Activated T-cell treated with anti-CD3 and anti-CD28 coated beads for 24 hours (primary cell): ENCODE measurements at places on chromosomes 2 and 18.

DNA sequence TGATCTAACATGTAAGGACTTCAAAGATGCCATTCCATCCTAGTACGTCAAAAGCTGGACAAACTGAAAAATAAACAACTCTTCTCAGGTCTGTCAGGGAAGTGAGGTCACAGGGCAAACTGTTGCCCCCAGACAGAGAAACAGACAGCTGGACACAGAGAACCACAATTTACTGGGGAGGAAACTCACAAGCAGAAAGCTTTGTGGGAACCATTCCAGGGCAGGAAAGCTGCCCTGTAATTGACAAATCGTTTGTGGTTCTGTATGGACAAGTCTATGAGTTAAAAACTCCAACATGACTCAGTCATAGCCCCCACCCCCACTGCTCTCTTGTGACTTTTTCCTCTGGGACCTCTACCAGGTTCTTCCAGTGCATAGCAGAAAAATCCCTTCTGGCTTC lies 28.4 kb downstream of the MCEE start:
- no peak for DNase-seq

GRCh38 chr2:100978582-100979191 lies 23.4 kb upstream of the RPL31 start:
- DNase-seq = no peak

DNA sequence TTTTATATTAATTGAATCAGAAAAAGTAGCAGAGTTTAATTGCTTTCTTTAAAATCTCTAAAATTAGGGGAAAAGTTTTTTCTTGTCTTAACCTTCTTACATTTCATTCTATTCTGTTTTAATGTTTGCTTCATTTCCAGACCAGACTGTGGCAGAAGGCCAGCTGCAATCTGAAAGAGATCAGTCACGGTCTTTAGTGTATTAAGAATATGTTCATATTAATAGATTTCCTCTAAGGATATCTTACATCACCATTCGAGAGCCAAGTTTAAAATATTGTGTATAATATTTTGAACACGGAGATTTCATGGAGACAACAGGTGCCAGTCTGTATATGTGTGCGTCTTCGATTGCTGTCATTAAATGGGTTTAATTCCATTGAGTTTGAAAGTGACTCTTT lies 230.9 kb upstream of the ZSWIM2 start:
- DNase-seq = no peak

DNA sequence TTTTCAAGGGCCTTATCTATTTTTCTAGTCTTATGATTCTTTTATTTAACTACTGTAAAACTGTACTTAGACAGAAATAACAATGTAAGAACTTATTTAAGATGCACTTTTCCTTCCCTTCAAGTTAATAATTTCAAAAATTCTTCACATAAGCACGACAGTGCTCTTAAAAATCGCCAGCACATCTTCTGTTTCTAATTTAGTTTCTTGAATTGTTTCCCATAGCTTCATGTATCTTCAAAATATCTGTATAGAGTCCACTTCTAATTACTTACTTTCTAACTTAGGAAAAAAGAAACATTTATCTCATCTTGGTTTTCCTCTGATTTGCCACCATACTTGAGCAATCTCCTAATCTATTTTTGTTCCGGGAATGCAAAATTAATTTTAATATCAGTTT lies 196.1 kb downstream of the BABAM2 start:
- DNase-seq = no peak

- no peak for DNase-seq
Observed at GRCh38 chr18:33558529-33558928, 19.5 kb upstream of the ASXL3 start.

DNA sequence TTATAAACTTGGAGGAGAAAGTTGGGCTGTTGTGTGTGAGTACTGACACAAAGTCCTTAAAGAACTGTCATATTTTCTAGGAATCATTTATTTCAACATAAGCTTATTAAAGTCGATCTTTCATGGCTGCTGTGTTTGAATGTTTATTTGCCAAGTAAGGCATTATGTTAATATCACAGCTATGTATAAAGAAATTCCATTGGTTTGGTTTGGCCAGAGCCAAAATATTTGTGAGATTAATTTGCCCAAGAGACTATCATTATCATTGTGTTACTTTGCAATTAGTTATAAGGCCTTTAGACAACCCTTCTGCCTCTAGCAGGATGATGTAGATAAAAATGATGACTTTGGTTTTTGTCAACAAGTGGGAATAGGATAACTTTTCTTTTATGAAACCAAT lies 240.6 kb upstream of the NT5C1B start:
- DNase-seq = no peak

DNA sequence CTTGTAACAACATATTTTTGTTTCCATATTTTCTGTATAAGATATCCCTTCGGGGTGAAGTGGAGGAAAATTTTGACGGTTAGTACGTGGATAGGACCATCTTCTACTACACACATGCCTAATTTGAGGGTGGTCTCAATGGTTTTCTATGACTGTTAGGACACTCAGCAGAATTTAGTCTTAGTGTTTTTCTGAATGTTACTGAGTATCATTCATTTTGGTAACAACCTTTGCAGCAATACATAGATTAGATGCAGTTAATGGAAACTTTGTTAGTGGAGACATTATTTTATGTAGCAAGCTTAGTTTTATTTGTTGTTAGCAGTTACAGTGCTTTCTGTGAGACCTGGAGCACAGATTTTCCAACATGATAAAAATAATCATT lies 1.6 kb downstream of the ITGAV start:
- no peak for DNase-seq

- DNase-seq = no peak
Observed at GRCh38 chr2:9220201-9220600, 13.6 kb downstream of the ASAP2 start.

GRCh38 chr18:39607034-39607433 lies 2041.4 kb upstream of the CELF4 start:
- DNase-seq = no peak

- DNase-seq = no peak
Observed at GRCh38 chr2:148829618-148830017, 45.4 kb upstream of the KIF5C start.

- no peak for DNase-seq
Observed at GRCh38 chr2:27582129-27582694, 630 bp upstream of the ZNF512 start.

DNA sequence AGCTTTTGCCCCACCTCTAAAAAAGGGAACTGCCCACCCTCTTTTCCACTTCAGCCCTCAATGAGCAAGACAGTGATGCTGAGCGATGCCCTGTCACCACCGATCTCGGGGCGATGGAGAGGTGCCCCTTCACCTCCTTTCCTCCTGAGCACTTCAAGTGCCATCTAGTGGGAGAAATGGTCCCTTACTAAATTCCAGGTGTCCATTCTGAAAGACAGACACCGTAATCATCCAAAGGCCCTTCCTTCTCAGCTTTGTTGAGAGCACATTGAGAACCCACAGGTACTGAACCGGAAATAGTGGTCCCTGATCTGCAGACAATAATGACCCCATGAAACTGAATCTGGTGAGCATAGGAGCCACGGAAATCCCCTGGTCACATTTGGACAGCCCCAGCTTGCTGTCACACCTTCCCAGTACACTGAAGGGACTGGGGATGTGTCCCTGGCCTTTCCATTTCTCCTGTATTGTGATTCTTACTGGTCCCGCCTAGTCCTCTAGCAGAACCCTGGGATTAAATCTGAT lies 38.5 kb downstream of the KCTD18 start:
- DNase-seq = no peak

GRCh38 chr2:217332417-217332791 lies 472.5 kb upstream of the TNP1 start:
- DNase-seq = no peak

DNA sequence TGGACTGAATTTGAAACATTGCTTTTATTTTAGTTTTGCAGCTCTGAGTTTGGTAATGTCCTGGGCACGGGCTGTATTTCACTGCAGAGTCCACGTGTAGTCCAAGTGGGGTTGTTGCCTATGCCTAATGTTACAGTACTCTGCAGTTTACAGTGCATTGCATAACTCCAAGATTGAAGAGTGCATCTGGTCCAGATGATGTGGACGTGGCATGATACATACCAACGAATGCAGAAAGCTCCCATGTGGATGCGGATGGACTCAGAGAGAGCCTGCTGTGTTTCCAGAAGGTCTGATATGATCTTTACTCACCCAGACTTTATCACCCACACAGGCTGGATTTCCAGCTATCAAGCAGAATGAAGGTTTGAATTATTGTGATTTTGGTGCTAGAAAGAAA lies 44.4 kb upstream of the CCDC68 start:
- no peak for DNase-seq

GRCh38 chr2:12061286-12062052 lies 315.0 kb downstream of the LPIN1 start:
- no peak for DNase-seq

GRCh38 chr2:183059561-183059960 lies 19.0 kb upstream of the DUSP19 start:
- DNase-seq = no peak

DNA sequence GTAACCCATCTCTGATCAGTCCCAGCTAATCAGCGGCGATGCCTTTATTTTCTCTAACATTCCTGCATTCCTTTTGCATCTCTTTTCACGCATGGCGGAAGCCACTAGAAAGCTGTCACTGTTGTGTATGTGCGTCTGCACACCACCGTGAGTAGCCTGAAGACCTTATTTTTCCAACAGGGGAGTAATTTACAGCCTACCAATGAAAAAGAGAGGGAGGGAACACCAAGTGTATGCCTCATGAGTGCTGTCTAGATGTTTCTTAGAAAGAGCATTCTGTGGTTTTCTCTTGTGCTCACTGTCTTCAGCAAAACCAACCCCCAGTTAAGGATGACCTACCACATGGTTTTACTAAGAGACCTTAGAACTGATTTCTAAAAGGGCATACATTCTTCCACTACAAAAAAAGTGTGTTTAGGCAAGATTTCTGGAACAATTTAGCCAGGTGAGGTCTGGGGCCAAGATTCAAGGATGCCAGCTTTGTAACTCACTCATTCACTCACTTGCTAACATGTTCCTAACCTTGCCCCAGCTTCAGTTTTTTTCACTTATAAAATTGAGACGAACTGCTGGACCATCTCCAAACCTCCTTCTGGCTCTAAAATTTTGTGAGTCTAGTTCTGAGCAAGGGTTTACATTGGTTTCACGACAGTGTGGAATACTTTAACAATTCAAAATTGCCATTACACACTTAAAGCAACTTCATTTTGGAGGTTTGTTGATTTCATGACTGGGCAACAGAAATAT lies 51.4 kb downstream of the BCL2 start:
- no peak for DNase-seq

GRCh38 chr2:55163274-55163721 lies 68.8 kb downstream of the CLHC1 start:
- DNase-seq = no peak

DNA sequence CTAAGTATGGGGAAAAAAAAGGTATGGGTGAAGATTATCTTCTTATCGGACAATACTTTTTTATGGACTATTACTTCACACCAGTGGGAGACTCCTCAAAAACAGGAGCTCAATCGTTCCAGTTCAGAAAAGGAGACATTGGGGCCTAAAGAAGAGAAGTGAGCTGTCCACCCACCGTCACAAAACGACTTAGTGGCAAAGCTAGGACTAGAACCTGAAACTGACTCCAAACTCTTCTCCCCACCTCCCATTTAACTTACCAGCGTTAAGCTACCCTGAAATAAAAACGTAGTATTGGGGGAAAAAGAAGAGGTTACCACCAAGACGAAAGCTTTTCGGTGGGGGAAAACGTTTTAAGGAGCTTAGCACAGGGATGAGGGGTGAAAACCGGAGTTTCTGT lies 503 bp downstream of the GTF3C3 start:
- DNase-seq = no peak

- DNase-seq = no peak
Observed at GRCh38 chr2:232049350-232049749, 87.8 kb downstream of the DIS3L2 start.

DNA sequence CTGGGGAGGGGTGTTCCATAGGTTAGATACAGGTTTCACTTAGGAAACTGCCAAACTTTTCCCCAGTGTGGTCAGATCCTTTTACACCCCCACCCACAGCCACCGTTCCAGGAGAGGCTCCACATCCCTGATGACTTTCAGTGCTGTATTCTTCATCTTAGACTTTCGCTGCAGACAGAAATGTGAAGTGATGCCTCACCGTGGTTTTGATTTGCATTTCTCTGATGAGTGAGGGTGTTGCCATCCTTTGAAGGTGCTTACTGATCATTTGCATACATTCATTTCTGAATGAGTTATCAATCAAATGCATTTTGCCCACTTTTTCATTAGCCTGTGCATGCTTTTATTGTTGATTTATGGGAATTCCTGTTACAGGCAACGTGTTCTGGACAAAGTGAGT lies 14.9 kb downstream of the COPS9 start:
- DNase-seq = no peak

DNA sequence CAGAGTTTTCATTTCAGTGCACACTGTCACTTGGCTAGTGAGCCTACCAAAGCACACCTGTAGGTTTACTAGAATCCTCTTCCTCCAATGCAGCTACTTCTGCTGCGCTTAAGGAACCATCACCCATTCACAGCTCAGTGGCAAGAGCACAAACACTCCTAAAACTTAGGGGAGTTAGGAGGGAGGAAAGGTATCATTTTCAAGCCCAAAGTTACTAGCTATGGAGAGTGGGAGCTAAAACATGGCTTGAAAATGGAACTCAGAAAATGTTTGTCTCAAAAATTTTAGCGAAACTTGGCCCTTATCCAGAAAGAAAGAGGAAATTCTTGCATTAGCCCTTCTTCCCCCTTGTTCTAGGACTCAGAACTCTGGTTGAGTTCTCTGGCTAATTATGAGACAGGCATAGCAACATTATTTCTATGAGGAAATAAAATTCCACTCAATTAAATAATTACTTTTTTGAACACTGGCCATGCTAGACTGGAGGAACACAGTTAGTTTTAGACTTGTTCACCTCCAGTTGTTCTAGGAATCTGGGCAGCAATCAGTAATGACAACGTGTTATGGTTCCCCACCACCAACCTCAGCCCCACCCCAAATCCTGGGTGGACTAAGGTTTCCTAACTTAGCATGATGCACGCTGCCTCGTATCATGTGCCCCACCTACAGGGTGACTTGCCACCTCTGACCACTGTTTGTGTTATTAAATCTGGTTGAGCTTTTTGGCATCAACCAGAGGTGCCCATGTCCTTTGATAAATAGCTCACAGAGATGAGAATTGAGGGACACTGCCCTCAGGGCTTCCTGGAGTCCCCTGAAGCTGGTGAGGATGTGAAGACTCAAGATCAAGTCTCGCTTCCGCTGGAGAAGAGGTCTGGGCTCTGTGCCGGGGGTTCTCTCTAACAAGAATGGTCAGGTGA lies 32.8 kb downstream of the LPIN2 start:
- DNase-seq = no peak

GRCh38 chr2:68231061-68231372 lies 21.3 kb downstream of the PPP3R1 start:
- no peak for DNase-seq

- no peak for DNase-seq
Observed at GRCh38 chr18:23470620-23471387, 17.7 kb downstream of the RIOK3 start.
